CD4-positive, alpha-beta T cell treated with Interferon gamma for 1 hour (primary cell): ENCODE measurements at places on chromosomes 4 and X.

DNA sequence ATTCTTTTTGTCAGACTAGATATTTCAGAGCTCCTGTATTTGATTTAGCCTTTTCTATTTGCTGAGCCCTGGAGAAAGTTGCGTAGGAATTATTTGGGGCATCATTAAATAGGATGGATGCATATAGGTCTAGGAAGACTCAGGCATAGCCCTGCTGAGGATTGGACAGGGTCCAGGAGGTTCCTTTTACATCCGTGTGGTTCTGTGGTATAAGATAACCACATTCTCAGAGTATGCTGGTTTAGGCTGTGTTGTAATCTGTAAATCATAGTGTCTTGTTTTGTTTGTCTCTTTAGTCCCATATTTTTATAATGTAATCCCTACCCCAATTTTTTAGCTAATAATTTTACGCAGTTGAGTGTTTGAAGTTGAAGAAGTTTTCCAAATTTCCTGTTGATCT lies 513.7 kb downstream of the RPA4 start:
- DNase-seq = no peak

- no peak for DNase-seq
Measured at GRCh38 chr4:2962614-2963174, 512 bp downstream of the NOP14 start.

- DNase-seq = no peak
Measured at GRCh38 chr4:143586080-143586479, 72.6 kb downstream of the SMARCA5 start.

- DNase-seq = peak; percentile 42
Measured at GRCh38 chr4:139015948-139016471, 429 bp downstream of the NOCT start.

- DNase-seq = no peak
Measured at GRCh38 chr4:105709081-105709450, 482 bp downstream of the GSTCD start.
